ENCODE measurements at places on chromosomes 6 and 20.

- no peak for DNase-seq
These were observed 205.0 kb downstream of the DOK5 start for GRCh38 chr20:54680439-54680838.

DNA sequence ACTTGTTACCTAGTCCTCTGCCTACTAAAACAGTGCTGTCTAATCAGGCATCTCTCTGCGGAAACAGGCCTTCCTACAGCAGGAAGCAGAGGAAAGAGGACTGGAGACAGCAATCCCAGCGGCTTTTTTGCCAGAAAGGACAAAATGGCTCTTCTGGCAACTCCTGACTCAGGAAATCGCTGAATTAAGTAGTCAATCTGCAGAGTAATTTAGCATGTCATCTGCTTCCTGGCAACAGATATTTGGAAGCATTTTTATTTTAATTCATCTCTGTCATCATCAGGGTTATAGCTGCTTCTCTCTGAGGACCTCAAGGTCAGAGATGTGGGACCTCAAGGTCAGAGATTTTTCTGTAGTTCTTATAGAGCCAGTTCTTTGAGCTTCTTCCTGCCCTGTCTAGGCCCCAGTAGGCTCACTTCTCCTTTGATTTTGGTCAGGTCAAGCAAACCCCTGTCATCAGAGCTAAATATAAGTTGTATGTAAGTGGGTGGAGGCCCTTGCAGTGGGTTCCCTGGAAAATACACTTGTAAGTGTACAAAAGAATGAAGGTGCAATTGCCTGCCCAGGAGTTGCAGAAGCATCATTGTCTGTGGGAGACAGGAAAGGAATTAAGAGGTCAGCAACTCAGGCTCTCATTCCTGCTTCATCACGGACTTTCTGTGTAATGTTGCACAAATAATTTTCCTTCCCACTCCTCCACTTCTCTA is 229.4 kb downstream of the ALDH8A1 start:
- DNase-seq: no peak

- DNase-seq: no peak
These were observed 248.6 kb downstream of the KHDRBS2 start for GRCh38 chr6:62037445-62037844.

- no peak for DNase-seq
These were observed 207.5 kb downstream of the SMOC2 start for GRCh38 chr6:168648240-168649125.

DNA sequence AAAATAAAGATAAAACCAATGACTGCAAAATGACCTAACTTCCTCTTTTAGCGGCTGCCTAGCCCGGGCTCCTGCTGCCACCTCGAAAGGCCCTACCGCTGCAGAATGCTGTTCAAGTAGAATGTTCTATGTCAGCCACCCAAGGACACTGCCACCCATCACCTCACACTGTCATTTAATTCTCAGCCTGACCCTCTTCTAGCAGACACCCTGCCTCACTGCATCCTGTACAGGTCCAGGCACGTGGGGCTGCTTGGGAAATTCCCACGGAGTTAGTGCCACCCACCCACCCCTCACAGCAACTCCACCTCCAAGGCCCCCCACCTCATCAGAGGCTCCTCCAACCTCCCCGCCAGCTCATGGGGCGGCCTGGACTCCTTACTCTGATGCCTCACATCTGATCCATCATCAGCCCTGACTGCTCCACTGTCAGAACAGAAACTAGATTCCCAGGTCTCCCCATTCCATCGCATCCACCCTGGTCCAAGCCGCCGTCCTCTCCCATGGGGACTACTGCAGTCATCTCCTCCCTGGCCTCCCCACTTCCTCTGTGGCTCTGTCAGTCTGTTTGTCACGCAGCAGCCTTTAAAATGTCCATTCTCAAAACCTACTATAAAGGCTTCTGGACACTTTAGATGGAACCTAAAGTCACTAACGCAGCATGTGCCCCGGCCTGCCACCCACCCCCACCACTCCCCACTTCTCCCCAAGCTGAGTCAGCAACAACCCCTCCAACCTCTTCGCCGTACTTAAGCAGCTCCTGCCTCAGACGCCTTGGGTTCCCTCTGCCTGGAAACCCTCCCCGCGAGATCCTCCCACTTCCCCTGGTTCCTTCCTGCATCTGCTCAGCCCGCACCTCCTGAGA is 17.0 kb downstream of the NFATC2 start:
- DNase-seq: no peak

- no peak for DNase-seq
These were observed 27.3 kb downstream of the VNN1 start for GRCh38 chr6:132686531-132686930.

GRCh38 chr6:71460933-71461332 is 172.3 kb downstream of the OGFRL1 start:
- DNase-seq: no peak

GRCh38 chr6:95243053-95243452 is 334.3 kb upstream of the MANEA start:
- DNase-seq: no peak

Data from tibial nerve (tissue), 4 donors.